ENCODE measurements at places on chromosomes 16 and 17. TPM values are rescaled to one million over a fixed set of nuclear protein-coding genes. Genes with fewer than 3 reads are reported as not detected.

ICAM2 gene
- 4.4 TPM for total RNA-seq

KRT39 gene
- not detected for total RNA-seq

TP53TG3C gene
- total RNA-seq, result not detected

TMC8 gene
- total RNA-seq, result 57.9 TPM

HBA2 gene
- not detected for total RNA-seq

GAA gene
- 6.2 TPM for total RNA-seq

CRLF3 gene
- total RNA-seq, result 49.0 TPM

CD79B gene
- total RNA-seq, result 1,164 TPM

C16orf96 gene
- not detected for total RNA-seq

FUS gene
- 61.7 TPM for total RNA-seq

All from Karpas-422 (cell line).